ENCODE measurements at places on chromosomes 3 and 15.

GRCh38 chr15:90389513-90389912, 1.5 kb downstream of the IQGAP1 start:
- no peak for DNase-seq

DNA sequence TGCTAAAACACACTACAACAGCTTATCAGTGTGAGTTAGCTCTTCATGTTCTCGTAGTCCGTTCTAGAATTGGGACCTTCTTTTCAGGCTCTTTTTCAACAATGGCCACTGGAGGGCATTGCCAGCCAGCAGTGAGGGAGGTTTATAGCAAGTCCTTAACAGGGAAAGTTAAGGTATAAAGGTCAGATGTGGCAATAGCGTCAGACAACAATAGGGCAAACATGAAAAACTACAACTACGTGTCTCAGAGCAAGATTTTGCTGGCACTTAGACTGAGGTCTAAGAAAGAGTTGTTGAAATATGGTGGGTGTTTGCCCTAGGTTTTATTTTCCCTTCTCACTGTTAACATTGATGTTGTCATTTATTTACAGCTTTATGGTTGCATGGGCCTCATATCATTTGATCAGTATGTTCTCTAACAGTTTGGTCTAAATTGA, 161.4 kb downstream of the GMNC start:
- no peak for DNase-seq

DNA sequence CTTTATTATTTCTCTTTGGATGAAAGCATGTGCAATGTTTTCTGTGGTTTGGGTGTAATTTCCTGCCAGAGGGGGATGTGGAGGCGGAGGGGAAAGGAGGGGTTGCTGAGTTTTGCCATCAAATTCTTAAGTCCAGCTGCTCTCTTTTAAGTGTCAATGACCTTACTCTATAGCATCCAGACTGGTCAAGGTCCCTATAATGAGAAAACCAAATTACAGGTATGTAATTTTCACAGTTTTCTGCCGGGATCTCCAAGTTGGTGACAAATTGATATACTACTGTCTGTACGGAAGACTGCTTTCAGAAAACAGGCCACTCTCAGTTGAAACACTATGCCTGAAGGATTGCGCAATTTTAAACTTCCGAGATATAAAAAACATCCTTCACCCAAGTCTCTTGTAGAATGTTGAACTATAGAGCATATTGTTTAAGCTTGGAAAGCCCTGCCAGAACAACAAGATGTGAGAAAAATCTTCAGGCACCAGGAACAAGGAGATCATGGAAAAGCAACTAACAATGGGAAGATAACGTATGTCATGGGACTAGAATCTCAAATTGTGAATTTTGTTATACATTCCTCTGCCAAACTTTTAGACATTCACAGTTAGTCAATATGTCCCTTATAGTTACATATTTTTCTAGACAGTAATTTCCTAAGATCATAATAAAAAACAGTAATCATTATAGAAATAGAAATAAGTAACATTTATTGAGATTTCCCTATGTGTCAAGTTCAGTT, 300.7 kb upstream of the SATB1 start:
- no peak for DNase-seq

DNA sequence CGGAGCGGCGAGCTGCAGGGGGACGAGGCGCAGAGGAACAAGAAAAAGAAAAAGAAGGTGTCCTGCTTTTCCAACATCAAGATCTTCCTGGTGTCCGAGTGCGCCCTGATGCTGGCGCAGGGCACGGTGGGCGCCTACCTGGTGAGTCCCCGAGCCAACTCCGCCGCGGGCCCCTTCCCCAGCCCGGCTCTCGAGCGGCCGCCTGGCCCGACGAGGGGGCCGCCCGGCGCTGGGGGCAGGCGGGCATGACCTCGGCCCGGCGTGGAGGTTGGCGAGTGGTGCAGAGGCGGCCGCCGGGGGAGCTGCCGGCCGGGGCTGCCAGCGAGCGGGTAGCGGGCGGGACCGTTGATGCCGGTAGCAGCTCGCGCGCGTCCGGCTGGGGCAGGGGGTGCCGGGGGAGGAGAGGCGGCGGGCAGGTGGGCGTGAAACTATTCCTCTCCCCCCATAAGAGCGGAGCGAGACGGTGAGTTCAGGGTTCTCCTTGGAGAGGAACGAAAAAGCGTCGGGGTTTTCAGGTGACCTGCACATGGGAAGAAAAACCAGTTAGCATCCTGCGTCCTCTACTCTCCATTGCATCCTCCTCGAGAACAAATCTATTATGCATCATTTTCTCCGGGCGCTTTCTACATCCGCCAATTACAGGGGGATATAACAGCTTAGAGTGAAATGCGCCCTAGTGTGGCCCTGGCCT, 585 bp downstream of the SLCO3A1 start:
- peak; percentile 58 for DNase-seq

GRCh38 chr3:113051787-113052186, 61.0 kb downstream of the GTPBP8 start:
- peak; percentile 7 for DNase-seq

DNA sequence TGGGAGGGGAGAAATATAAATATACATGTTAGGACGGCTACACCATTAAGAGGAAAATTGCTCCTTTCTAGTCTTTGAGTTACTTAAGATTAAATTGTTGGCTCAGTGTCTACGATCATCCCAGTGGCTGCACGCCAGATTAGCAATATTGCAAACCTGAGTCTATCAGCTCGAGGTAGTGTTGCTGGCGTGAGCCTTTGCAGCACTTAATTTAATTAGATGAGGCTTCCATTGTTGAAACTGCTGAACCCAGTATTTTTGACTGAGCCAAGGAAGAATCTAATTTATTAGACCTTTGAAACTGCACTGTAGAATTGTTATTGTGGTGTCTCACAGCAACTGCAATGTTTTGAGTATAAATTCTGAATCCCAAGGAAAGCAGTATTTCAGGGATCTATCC, 782.4 kb upstream of the ROBO1 start:
- no peak for DNase-seq

GRCh38 chr15:29299784-29300183, 30.2 kb upstream of the NSMCE3 start:
- DNase-seq, result no peak

GRCh38 chr15:62505762-62506161, 340.7 kb upstream of the C2CD4B start:
- DNase-seq, result no peak

DNA sequence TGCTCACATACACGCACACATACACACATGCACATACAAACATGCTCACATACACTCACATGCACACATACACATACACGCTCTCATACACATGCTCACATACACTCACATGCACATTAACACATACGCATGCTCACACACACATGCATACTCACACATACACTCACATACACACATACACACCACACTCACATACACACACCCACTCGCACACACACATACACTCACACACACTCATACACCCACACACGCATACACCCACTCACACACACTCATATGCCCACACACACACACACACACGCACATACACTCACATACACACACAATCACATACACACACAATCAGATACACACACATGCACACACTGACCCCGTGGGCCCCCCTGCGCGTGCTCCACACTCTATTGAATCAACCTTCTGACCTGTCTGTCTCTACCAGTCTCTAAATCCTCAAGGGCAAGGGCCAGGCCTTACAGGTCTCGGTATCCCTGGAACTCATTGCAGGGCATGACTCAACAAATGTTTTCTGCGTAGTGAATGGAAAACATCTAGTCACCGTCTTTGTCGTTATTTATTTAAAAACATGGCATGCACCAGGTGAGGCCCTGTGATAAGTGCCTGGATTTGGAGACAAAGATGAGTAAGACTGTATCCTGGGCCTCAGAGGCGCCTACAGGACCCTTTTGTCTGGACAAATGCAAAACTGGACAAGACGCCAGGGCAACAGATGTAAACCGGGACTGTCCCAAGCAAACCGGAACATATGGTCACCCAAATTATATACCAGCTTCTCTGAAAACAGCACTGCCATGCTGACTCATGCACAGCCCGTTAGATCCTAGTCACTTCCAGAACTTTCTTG, 41.8 kb downstream of the GRK7 start:
- no peak for DNase-seq

- DNase-seq, result no peak
Measured at GRCh38 chr3:54988838-54989630, 61.2 kb upstream of the LRTM1 start.

DNA sequence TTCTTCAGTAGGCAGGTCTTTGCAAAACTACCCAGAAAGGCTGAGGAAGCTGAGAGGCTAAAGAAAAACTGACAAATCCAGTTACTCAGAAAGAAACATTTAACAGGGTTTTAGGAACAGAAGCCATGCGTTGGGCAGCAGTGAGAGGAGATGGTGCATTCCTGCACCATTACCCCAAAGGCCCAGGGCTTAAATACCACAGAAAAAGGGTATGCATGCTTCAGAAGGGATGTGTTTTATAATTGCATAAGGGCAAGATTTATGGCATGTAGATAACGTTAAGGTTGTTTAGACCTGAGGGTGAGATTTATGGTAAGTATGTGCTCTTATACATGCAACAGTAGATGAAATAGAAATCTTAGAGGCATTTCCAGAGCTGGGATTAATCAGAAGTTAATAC, 10.0 kb downstream of the C3orf52 start:
- no peak for DNase-seq

DNA sequence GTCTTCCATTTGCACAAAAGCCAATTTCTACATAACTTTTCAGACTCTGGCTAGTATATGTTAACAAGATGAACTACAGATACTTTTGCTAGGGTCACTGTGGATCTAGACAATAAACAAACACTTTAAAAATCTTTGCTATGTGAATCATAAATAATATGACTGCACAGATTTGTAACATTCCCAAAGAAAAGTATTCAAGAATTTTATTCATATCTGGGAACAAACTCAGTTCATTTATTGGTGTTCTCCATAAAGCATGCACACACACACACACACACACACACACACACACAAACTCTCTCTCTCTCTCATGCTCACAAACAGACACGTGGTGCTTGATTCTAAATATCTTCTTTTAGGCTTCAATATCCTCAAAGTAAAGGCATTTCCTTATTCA, 18.8 kb upstream of the THRB start:
- DNase-seq, result no peak

DNA sequence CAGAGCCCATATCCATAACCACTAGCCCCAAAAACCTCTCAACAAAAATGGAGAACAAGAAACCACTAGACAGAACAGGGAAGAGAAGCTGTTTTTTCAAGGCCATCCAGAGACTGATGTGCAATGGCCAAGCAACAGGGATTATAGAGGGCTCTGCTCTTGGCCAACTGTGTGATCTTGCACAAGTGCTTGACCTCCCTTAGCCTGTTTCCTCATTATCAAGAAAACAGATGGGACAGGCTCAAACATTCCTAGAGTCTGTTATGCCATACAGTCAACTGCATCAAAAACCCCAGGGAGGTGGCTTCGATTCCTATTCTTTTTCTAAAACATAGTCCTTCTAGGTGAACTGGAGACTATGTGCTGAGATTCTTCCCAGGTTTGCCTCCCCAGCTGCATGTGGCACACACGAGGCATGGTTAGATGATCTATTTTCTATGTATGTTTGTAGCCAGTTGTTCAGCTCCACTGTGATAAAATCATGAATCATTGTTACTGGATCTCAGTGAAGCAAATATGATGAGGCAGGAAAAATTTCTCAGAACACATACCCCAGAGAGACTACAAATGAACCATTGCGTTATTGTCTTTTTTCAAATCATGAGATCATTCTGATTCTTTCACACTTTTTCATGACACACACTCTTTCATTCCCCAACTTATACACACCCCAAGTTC, 132.9 kb upstream of the TGFBR2 start:
- DNase-seq, result no peak

DNA sequence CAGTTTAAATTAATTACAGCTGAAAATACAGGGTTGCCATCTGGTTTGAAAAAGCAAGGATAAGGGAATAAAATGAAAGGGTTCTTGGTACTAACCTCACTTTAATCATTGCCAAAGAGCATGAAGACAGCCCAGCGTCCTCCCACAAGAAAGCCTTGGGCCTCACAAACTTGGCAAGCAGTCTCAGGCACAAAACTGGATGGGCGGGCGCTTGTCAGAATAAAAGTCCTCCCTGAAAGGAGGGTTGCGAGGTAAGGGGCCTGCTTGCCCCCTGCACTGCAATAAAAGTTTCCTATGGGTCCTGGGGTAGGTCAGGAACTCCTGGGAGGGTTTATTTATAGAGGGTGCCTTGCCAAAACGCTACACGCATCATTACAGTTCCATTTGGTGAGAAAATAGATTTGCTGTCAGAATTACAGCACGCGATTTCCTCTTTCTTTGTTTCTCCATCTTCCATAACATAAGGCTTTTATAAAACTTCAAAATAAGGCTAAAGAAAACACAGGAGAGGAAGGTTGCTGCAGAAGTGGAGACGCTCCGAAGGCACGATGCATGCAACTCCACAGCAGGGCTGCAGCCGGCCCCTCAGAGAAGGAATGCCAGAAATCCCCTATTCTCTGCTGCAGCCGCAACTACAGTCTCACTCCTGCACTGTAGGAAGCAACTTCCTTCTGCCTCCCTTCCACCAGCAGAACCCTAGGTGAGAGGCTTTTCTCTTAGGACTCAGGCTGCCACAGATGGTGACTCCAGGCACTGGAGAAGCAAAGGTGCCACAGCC, 61.3 kb downstream of the VGLL4 start:
- no peak for DNase-seq

DNA sequence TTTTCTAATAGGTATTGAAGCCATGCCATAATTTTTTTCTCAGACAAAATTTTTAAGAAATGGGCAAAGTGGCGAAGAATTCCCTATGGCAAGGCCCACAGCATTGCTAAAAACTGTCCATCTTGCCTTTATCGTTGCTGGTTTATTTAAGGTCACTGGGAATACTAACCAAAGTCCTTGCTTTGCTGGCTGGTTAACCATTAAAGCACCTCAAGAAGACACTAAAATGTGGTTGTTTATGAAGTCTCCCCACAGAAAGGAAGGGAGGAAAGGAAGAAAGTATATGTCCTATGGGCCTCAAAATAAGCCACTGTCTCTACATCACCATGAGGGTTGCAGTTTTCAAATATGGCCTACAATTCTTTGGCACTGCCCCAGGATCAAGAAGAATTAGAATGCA, 13.2 kb downstream of the SH3BP5 start:
- no peak for DNase-seq

GRCh38 chr3:57164657-57165573, at the start of gene IL17RD:
Gene IL17RD, minus strand, starts transcription at chr3:57165353. Its CDS starts 67 bp downstream, at chr3:57165286.
- DNase-seq, result peak; percentile 85

DNA sequence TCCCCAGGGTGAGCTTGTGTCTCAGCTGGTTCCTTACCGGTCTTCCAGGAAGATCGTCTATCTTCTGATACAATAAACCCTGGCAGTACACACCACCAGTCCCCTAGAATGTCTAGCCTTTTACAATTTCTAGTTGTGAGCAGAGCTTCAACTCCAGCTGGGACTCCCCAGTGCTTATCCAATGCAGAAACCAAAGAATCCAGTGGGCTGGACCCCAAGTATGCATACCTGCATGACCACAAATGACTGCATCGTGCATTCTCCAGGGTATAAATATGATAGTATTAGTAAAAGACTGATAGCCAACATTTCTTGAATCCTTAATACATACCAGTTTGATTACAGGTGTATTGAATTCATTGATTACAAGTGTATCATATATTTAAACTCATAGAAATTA, 176.0 kb downstream of the SATB1 start:
- DNase-seq, result no peak

- no peak for DNase-seq
Measured at GRCh38 chr3:152266221-152266995, 2.3 kb upstream of the MBNL1 start.

All from germinal center (tissue), 1 donor.